Activated T-cell treated with anti-CD3 and anti-CD28 coated beads, Interleukin-2, amount 50 U/mL, for 48 hours (primary cell): ENCODE measurements at places on chromosomes 5 and 9.

DNA sequence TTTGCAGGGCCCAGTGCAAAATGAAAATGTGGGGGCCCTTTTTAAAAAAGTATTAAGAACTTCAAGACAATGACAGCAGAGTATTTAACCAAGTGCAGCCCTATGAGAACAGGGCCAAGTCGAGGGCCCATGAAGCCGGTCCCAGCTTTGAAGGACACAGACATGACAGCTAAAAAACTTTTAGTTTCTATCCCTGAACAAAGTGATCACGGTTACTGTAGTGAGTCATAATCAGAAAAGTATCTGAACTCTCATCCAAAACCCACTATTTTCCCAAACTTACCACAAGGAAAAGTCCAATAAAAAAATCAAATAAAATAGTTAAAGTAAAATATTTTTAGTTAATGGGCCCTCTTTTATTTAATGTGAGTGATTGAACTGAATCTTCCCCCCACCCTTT is 126.0 kb downstream of the MEF2C start:
- DNase-seq, result no peak

GRCh38 chr5:135238622-135239452 is 160.2 kb downstream of the MACROH2A1 start:
- DNase-seq, result peak; percentile 9

DNA sequence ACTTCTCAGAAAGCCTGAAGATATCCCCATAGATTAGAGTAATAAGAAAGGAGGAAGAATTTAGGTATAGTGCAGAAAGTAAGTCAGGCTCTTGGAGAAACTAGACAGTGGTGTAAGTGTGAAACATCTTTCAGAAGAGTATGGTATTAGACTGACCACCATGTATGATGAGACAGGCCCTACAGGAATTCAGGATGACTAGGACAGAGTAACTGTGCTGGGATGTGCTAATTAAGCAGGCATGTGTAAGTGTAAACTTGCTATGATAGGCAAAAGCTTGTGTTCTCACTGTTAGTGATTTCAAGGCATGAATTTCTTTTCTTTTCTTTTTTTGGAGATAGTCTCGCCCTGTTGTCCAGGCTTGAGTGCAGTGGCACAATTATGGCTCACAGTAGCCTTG is 70.8 kb downstream of the RAB24 start:
- no peak for DNase-seq

GRCh38 chr5:177455661-177456590 is 9.3 kb downstream of the PRR7 start:
- DNase-seq, result peak; percentile 98

DNA sequence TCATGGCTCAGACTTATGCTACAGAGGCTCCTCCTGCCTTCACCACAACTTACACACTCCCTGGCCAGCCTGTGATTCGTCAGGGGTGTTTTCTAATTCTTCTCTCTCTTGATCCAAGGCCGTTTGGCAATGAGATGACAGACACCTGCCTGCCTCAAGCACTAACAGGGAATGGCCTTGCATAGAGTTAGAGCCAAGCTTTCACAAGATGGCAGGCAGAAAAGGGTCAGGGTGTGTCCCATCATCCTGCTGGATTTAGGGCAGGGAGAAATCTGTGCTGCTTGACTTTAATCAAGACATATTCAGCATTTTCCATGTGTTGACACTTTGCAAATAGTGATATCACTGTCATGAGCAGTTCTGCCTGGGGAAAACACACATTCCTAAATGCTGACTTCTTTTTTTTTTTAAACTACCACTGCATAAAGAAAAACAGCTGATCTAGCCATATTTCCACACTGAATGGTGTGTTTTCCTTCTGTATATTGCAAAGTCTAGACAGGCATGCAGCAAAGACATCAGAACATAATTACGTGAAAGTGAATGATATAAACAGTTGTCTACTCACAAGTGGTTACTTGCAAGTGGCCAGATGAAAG is 95.0 kb upstream of the SLC25A48 start:
- no peak for DNase-seq

DNA sequence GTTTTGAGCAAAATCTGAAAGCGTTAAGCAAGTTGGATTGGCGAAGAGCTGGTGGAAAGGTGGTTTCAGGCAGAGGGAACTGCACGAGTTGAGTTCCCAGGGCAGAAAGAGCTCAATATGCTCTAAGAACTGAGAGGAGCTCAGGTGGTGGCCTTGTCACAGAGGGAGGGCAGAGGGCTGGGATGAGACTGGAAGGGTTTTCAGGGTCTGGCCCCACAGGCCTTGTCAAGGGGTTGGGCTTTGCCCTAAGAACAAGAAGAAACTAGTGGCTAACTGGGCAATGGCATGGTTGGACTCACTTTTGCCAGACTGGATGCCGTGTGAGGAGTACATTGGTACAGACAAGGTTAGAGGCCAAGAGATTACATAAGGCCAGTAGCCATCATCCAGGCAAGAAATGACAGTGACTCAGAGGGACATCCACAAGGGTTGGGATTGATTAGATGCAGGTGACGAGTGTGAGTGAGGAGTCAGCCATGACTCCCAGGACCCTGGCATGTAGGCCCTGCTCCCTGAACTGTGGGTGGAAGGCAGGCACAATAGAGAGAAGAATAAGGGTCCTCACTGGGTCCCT is 75.1 kb upstream of the SMIM23 start:
- no peak for DNase-seq

DNA sequence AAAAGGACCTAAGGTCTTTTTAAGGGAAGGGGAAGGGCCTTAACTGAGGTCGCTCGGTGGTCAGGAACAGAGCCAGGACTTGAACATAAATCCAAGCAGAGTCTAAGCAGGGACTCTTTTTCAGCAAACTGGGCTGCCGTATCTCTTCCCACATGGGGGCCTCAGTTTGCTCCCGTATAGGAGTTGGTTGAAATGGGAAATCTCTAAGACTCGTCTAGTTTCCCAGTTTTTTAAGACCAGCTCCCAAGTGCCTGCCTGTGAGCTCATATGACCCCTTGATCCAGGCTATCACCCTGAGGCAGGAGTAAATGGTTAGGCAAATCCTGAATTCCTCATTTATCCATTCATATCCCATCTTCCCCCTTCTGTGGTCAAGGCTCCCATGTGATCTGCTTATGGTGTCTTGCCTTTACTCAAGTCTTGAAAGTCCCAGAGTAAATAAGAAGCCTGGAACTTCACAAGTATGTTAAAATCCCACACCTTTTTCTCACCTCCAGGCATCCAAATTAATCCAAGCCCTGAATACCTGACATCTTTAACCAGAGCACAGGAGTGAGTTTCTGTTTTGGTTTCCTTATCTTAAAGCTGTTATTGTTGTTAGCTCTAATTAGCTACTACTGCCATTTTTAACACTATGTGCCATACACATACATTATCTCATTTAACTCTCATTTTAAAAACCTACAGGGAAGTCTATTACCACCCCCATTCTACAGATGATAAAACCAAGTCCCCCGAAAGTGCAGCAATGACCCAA is 3.0 kb downstream of the ARSI start:
- no peak for DNase-seq

DNA sequence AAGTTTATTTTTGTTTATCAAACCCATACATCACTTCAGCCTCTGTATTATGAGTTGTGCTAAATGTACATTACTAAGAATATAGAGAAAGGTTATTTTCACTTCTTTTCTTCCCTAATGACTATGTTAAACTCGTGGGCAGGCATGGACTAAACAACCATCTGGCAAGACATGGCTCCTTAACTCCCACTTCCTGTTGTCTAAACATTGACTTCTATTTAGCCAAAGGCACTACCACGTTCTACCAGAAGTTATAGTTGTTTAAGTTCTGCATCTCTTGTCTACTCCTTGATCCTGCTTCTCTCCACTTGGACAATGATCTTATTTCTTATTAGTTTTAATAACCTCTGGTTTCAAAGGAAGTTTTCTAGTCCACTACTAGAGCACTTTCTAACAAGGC is 136.1 kb downstream of the MACIR start:
- DNase-seq, result no peak

DNA sequence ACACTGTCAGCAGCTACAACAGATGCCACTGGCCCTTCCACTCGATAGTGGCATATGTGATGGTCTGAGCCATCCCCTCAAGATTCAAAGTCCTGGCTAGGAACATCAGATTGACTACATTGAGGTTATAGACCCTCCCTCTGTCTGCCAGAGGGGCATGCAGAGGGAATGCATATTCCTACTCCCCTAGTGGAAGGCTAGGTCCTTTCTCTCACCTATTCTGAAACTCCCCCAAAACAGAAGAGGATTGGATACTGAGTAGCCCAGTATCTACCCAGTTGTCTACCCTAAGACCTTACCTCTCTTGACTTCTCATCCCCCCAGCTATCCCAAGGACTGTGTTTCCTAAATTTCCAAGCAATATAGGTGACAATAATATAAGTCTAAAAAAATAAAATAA is 78.5 kb upstream of the PDE4D start:
- DNase-seq, result no peak

GRCh38 chr9:95937131-95937530 is 61.6 kb downstream of the ERCC6L2 start:
- no peak for DNase-seq

DNA sequence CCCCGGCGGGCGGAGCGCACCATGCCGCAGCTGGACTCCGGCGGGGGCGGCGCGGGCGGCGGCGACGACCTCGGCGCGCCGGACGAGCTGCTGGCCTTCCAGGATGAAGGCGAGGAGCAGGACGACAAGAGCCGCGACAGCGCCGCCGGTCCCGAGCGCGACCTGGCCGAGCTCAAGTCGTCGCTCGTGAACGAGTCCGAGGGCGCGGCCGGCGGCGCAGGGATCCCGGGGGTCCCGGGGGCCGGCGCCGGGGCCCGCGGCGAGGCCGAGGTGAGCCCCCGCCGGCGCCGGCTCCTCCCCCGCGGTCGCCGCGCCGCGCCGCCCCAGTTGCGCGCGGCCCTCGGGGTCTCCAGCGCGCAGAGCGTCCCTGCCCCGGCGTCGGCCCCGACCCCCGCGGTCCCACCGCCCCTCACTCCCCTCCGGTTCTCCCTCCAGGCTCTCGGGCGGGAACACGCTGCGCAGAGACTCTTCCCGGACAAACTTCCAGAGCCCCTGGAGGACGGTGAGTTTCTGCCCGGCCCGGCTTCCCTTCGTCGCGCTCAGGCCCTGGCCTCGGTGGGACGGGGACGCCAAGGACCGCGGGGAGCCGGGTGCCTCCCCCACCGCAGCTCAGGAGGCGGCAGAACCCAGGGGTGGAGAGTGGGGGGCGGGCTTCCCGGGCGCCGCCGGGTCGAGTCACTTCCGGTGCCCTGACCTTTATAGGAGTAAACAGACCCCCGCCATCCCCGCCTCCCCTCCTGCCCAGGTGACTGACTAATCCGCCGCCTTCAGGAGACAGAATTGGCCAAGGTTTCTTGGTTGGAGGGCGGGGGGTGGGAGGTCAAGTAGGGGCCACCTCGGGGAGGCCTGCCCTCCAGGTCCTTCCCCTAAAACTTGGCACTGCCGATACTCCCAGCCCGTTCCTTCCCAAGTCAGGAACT is 665 bp downstream of the TCF7 start:
- peak; percentile 83 for DNase-seq

DNA sequence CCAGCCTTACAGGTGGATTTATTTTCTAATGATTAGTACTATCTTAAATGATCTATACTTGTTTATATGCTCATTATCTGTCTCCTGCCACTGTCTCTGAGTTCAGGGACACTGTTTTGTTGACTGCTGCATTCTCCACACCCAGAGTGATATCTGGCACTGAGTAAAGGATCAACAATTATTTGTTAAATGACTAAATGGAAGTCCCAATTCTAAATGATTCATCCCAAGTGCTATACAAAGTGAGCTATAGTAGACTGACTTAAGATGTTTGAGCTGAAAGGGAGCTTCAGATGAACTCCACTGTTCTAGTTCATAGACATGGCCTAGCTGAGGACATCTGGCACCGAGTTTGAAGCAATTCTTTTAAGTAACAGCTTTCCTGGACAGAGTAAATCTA is 40.5 kb downstream of the ITGA2 start:
- no peak for DNase-seq

DNA sequence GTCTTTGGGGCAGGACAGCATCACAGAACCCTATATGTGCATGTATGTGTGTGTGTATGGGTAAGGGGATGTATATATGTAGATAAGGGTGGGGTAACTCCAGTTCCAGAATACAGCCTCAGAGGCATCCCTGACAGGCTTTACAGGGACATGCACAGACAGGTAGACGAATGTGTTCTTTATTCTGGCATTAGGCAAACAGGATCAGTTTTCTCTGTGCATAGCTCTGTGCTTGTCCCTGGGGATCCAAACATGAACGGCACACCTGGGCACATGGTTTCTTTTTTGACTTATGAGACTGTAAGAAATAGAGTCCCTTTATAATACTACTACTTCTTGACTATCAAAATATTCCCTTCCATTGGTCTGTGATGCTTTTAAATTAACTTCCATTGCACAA is 120.6 kb downstream of the TRIO start:
- no peak for DNase-seq

DNA sequence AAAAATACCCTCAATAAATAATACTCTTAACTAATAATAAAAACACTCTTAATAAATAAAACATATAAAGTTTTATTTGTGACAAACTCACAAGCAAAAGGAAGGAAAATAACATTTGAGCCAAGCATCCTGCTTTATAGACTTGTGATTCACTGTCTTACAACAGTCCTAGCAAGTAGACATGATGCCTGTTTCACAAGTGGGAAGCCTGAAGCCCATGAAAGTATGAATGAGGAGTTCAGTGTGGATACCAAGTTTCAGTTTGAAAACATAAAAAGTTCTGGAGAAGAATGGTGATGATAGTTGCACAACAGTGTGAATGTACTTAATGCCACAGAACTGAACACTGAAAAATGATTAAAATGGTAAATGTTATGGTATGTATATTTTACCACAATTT is 10.9 kb downstream of the HABP4 start:
- no peak for DNase-seq

DNA sequence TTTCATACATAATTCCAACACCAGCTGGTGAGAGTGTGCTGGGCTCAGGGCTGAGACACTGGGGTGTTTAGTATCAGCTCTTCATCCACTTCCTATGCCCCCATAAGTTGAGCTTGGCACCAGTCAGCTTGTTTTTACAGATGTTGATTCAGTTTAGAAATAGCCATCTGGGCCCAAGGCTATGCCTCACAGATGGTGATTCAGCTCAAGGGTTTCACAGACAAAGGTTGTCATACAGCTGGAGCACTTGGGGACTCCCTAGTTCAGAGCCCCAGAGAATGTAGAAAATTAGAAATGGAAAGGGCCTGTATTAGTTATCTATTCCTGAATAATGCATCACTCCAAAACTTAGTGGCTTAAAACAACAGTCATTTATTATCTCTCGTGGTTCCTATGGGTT is 10.3 kb upstream of the CRHBP start:
- DNase-seq, result no peak

DNA sequence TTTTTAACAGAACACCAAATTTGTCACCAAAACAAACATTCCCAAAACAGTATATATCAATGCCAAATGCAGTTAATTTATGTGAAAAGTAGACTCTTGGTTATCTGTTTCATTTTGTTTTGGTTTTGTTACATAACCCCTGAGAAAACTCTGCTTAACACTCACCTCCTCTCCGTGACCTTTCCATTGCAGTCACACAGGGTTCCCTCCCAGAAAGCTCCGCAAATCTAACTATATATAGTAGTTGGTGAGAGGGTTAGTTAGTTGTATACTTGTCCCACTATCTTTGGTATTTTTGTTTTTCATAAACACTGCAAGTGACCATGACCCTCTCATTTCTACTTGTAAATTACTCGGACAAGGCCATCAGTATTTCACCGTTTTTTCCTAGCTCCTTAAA is 25.5 kb downstream of the NFIB start:
- no peak for DNase-seq

GRCh38 chr9:109387206-109387605 is 66.3 kb upstream of the EPB41L4B start:
- DNase-seq, result no peak
